ENCODE measurements at places on chromosomes 13 and 19. TPM values are rescaled to one million over a fixed set of nuclear protein-coding genes. Genes with fewer than 3 reads are reported as not detected.

DNA sequence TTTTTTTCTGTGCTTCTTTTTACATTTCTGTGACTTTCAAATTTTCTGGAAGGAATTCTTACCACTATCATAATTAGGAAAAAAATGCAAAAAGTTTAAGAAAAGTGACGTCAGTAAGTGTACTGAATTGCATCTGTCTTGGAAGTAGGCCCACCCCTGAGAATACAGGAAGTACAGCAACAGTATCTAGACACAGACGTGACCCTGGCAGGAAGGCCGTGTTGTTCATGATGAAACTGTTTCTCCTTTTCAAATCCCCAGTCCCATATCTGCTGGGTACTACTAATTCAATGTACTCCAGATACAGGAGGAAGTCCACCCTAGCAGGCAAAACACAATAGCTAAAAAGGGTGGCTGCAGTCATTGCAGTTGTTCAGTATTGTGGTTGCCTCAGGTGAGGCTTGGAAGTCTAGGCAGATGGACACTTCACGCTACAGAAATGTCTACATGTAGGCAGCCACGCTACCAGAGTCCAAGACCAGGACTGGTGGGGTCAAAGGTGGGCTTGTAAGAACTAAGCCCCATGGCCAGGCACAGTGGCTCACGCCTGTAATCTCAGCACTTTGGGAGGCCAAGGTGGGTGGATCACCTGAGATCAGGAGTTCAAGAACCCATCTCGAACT is 49.6 kb upstream of the MED4 start:
- H3K27ac ChIP-seq: no peak overlapping the region
- DNase-seq: peak; percentile 23
- no peaks in the 10 kb centered on the region for H3K27me3 ChIP-seq
- no peak overlapping the region for H3K4me3 ChIP-seq

DNA sequence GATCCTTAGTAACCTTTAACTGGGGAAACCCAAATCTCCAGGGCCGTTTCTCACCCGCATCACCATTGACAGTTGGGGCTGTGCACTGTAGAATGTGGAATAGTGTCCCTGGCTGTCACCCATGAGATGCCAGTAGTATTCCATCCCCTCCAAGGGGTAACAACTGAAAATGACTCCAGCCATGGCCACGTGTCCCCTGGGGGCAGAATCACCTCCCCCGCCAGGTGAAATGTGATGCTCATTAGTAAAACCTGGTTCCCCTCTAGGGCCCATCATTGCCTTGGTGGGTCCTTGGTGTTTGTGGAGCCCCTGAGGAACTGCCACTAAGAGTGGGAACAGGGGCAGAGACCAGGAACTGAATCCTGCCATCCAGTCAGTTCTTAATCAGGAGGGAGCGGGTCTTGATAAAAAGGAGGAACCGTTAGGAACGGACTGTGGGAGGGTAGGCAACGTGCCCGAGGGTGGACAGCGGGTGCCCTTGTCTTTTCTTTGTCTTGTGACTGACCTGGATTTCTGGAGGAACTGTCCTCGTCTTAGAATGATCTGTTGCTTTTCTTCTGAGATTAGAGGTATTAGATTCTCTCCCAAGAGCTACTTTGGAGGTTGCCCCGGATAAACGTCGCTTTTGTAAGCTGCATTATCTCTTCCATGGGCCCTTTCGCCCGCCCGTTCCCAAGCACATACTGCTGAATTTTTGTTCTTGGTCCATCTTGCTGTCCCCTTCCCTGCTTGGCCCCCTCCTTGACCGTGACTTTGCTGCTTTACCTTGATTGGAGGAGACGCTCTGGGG is 3.5 kb downstream of the MYO9B start:
- H3K27ac ChIP-seq: peak overlapping the region; percentile 95
- peak overlapping the region; percentile 75 for H3K4me3 ChIP-seq
- peaks cover 17% of the 10 kb centered on the region for H3K36me3 ChIP-seq
- peak; percentile 84 for DNase-seq

GRCh38 chr13:65926750-65927171 is 1303.4 kb downstream of the PCDH9 start:
- H3K4me3 ChIP-seq: no peak overlapping the region
- peaks cover 8% of the 10 kb centered on the region for H3K4me1 ChIP-seq
- H3K27me3 ChIP-seq: no peaks in the 10 kb centered on the region

- H3K4me1 ChIP-seq: no peaks in the 10 kb centered on the region
- no peak overlapping the region for H3K4me3 ChIP-seq
- peaks cover 9% of the 10 kb centered on the region for H3K27me3 ChIP-seq
- H3K27ac ChIP-seq: no peak overlapping the region
- no peaks in the 10 kb centered on the region for H3K36me3 ChIP-seq
- no peak for DNase-seq
Measured at GRCh38 chr13:113767366-113767765, 8.3 kb downstream of the TMEM255B start.

- DNase-seq: no peak
- H3K4me1 ChIP-seq: peaks cover 4% of the 10 kb centered on the region
- peaks cover 13% of the 10 kb centered on the region for H3K36me3 ChIP-seq
- H3K27ac ChIP-seq: no peak overlapping the region
- no peak overlapping the region for H3K4me3 ChIP-seq
- H3K27me3 ChIP-seq: no peaks in the 10 kb centered on the region
Measured at GRCh38 chr13:100668408-100668807, 6.2 kb downstream of the TMTC4 start.

DNA sequence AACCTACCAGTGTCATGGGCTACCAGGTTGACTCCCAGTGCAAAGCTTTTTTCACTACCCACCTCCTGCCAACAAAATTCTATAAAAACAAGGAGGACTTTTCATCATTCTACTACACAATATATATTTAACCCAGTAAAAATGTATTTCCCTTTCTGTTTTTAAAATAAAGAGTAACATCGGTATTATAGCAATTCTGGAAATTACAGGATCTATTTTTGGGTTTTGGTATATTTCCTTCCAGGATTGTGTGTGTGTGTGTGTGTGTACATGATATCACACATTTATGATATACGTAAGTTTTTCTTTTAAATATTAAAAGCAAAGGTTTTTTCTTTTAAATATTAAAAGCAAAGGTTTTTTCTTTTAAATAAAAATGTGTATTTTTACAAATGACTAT is 6.0 kb upstream of the UBL3 start:
- no peak overlapping the region for H3K27ac ChIP-seq
- no peaks in the 10 kb centered on the region for H3K36me3 ChIP-seq
- no peak overlapping the region for H3K4me3 ChIP-seq
- H3K4me1 ChIP-seq: peaks cover 45% of the 10 kb centered on the region

The RUBCNL gene
- total RNA-seq: 6.5 TPM

The SLC15A1 gene
- total RNA-seq: not detected
